Fibroblast of upper back skin (primary cell): ENCODE measurements at places on chromosomes 12 and 14.
A peak's percentile ranks its signal among the peaks of the same experiment; 100 is the strongest.

- DNase-seq, result no peak
Measured at GRCh38 chr14:50383618-50384225, 13.0 kb downstream of the CDKL1 start.

- no peak for DNase-seq
Measured at GRCh38 chr12:31567029-31567428, 23.9 kb downstream of the DENND5B start.

DNA sequence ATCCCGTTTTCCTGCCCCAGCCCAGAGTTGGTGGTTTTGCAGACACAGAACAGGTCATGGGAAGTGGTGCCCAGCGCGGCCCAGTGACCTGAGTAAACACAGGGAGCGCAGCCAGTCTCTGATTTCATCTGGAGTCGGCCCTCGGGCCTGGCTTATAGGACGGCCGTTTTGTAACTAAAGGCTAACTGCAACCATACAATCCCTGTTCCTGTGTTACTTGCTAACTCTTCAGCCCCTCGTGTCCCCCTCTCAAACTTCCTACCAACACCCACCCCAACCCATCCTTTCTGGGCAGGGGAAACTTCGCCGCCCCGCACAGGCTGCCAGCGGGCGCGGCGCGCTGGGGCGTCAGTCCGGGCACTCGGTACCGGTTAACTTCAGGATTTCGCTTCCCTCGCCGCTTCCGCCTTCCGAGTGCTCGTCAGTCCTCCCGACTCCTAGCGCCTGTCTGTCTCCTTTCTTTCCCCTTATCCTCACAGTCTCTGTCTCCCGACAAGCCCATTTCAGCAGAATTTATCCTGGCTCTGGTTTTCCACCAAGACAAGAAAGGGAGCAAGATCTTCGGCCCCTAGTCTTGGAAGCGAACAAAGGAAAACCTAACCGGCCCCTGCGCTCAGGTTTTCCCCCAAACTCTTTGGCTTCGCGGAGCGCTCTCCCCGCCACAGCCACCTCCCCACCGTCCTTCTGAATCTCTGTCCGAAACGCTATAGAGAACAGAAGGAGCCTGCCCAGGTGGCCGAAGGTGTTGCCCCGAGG is 2.0 kb downstream of the SIX1 start:
- peak; percentile 47 for DNase-seq

DNA sequence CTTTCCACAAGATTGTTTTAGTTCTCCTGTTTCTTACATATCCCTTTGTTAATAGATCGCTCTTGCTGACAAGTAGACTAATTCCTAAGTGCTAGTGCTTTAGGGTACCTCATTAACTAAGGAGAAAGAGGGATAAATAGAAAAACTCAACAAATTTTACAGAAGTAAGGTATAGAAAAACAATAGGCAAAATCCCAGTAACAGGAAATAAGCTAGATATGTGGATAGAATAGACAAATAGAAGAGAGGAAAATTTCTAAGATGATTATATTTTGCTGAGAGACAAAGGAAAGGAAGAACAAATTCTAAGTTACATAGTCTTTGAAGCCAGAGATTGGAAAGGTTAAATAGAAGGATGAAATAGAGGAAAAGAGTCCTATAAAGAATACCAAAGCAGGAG is 1.0 kb downstream of the CD69 start:
- no peak for DNase-seq

DNA sequence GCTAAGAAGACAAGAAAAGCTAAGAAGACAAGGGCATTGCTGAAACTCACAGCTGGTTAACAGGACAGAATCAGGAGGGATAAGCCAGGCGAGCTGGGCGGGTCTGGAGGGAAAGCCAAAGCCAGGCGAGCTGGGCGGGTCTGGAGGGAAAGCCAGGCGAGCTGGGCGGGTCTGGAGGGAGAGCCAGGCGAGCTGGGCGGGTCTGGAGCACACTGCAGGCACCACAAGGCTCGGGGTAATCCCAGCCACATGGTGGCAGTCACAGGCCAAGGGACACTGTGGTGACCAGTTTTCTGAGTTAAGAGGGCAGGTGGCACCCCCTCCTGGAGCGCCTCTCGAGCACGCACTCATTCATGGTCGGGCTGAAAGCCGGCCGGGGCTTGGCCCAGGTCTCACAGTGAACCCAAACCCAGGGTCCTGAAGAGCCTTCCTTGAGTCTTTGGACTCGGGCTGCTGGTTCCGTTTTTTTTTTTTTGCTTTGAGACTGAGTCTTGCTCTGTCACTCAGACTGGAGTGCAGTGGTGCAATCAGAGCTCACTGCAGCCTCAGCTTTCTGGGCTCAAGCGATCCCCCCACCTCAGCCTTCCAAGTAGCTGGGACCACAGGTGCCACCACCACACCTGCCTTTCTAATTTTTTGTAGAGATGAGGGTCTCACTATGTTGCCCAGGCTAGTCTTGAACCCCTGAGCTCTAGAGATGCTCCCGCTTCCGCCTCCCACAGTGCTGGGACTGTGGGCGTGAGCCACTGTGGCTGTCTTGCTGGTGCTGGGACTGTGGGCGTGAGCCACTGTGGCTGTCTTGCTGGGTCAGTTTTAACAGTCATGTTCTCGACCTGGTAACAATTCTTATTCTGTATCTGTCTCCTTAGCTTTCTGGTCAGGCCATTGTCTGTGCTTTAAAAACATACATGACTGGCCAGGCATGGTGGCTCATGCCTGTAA is 40.2 kb downstream of the HSP90AA1 start:
- DNase-seq, result peak; percentile 43

GRCh38 chr12:43004908-43005307 is 415.4 kb upstream of the PRICKLE1 start:
- DNase-seq, result no peak

DNA sequence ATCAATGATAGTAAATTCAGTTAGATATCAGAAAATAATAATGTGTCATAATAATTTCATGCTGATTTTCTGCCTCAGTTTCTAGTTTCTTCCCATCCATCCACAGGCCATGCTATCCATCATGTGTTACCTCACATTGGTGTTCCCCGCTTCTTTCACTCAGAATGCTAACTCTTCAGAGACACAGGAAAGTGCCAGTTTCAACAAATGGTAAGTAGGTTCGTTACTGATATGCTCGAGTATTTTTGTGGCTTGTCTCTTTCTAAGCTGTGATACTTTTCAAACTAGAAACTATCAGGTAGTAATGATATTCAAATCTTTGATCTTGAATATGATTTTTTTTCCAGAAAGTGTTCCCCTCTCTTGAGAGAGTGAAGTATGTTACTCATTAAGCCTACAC is 1.5 kb downstream of the KLRB1 start:
- DNase-seq, result no peak

- DNase-seq, result no peak
Measured at GRCh38 chr12:66767536-66767935, 88.7 kb upstream of the GRIP1 start.

GRCh38 chr14:36105401-36105800 is 71.1 kb downstream of the PTCSC3 start:
- no peak for DNase-seq

DNA sequence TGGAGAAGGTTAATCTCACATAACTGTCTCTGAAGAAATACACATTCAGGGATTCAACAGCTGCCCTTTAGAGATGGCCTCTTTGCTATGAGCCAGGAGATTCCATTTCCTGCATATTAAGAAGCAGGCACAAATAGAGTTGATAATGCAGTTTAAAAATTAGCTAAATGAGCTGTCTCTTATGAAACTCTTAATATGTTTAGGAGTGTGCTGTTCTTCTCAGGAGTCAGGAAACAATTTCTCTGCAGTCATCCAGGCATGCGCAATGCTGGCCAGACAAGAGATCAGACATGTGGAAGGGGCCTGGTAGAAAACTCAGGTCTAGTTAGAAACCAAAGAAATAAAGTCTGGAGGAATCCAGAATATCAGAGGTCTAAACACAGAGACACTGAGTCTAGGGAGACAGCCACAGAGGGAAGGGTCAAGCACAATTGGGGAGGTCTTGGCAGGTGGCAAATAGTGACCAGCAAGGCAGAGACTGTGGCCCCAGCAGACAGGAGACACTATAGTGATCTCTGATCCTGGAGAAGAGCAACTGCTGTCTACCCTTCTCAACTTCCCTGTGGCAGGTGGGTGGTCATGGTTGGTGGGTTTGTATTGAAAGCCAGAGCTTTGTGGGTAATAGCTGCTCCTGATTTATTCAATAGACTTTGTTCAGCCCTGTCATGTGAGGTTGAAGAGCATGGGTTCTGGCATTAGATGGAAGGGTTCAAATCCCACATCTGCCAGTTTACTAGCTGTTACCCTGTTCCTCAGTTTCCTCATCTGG is 185.8 kb upstream of the RMST start:
- DNase-seq, result no peak

GRCh38 chr14:35072226-35072625 is 26.2 kb downstream of the FAM177A1 start:
- DNase-seq, result no peak

DNA sequence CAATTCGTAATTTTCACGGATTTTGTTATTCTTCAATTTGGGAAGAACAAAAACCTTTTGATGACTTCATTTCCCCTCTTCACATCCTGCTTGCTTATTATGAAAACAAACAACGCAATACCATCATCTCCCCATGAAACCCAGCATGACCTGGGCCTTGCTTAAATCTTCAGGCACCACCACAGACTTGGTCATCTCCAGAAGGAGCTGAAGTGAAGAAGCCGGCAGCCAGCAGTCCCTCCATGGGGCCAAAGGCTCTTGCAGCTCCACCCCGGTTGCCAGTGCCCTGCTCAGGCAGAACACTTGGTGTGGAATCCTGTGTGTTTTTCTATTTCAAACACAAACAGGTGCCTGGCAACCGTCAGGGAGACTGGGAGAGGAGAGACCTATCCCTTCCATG is 982.9 kb upstream of the TMEM132C start:
- no peak for DNase-seq

GRCh38 chr14:88289234-88289633 is 33.8 kb downstream of the KCNK10 start:
- peak; percentile 11 for DNase-seq

DNA sequence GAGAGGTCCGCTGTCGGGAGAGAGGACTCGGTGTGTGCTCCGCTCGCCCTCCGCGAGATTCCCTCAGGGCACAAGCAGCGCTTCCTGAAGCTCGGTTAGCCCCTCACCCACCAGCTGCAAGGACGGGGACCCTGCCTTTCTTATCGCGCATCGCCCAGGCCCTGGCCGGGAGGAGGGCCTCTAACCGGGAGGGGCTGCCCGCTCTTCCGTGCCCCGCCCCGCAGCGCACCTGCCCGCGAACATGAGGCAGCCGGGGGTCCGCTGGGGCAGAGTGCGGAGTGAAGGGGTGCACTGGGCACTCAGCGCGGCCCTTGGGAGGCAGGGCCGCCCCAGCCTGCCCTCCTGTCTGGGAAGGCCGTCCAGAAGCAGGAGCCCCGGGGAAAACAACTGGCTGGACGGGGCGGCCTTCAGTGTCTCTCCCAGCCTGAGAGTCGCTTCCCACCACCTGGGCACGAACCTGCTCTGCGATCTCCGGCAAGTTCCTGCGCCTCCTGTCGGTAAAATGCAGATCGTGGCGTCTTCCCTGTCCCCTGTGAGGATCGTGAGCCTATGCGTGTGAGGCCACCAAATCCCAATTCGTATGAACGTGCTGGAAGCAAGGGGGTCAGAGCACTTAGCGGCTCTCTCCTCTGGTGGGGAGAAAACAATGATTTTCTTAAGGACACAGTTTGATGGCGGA is 28.0 kb upstream of the ADIPOR2 start:
- DNase-seq, result peak; percentile 38

GRCh38 chr14:49586673-49587460 is 687 bp upstream of the RPS29 start:
- DNase-seq, result peak; percentile 73

DNA sequence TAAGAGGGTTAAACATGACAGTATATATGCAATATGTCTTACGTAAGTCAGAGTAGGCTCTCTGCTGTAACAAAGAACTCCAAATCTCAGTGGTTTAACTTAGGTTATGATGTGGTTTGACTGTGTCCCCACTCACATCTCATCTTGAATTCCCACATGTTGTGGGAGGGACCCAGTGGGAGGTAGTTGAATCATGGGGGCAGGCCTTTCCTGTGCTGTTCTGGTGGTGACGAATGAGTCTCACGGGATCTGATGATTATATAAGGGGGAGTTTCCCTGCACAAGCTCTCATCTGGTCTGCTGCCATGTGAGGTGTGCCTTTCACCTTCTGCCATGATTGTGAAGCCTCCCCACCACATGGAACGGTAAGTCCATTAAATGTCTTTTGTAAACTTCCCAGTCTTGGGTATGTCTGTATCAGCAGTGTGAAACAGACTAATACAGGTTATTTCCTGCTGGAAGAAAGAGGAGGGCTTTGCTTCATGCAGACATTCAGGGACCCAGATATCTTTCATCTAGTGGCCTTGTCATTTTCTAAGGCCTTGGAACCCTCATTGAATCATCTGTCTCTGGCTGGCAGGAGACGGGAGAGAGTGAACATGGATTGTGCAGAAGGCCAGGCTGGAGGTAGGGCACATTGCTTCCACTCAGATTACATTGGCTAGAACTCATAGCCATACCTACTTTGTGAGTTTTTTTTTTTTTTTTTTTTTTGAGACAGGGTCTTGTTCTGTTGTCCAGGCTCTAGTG is 96.1 kb downstream of the CRADD start:
- peak; percentile 62 for DNase-seq

- no peak for DNase-seq
Measured at GRCh38 chr14:20294636-20295035, 11.1 kb downstream of the TTC5 start.

GRCh38 chr12:45235087-45236025 is 19.5 kb downstream of the ANO6 start:
- peak; percentile 81 for DNase-seq

GRCh38 chr12:117967043-117967442 is 1.7 kb downstream of the KSR2 start:
- no peak for DNase-seq

DNA sequence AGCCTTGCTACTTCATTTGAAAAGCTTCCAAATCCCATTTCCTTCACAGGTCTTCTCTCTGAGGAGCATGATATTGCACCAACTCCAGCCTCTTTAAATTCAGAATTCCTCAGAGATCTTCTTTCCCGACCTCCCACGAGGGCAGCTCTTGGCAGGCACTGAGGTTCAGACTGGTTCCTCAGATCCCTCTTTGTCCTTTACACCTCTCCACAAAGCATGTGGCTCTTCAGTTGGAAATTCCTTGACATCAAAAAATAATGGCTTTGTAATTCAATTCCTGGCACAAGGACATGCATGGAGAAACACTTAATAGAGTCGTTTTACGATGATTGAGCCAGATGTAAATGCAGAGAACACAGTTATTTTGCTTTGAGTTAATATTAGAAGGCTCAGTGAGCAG is 63.2 kb upstream of the TMX1 start:
- peak; percentile 14 for DNase-seq

DNA sequence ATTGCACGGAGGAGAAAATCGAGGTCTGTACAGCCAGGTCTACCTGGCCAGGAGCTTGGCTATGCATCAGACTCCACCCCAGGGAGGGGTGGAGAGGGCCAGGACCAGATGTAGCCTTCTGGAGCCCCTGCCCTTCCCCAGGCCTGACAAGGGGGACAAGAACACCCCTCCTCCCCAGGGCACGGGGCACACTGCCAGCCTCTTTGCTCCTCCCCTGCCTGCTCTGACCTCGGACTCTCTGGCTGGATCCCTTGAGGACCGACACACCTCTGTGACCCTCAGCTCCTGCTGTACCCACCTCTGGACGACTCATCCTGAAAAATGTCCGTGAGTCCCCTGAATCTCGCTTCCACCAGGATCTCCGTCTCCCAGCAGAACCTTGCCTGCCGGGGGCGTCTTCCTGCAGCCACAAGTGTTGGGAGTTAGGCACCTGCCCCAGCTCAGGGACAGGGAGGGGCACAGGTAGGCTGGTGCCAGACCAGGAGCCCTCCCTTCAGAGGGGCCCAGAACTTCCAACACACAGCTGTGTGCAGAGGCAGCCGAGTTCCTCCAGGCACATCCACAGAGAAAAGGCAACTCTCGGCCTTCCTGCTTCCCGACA is 21.8 kb downstream of the AHNAK2 start:
- no peak for DNase-seq
